ENCODE measurements at places on chromosomes 4 and X. TPM values are rescaled to one million over a fixed set of nuclear protein-coding genes. Genes with fewer than 3 reads are reported as not detected.

DNA sequence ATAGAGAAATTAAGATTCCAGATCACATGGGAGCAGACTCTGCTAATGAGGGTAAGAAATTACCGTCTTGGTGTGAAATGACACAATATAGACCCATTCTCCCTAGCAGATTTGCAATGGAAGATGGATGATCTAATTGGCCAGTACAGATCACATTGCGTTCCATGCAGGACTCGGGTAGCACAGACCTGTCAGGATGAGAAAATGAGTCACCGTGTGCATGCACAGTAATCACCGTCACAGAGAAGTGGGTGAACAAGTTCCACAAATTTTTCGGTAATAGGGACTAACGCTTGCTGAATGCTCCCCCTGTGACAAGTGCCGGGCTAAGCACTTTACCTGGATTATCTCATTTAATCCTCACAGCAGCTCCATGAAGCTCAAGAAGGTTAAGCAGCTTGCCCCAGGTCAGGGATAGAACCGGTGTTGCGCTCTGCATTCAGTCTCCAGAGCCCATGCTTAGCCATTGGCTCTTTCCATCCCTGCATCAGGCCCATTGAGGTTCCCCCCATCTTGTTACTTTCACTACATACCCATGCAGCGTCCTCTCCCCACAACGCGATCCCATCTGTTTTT lies 375.6 kb downstream of the FBXW7 start:
- no peaks in the 10 kb centered on the region for H3K36me3 ChIP-seq
- no peak overlapping the region for H3K27ac ChIP-seq
- no peaks in the 10 kb centered on the region for H3K27me3 ChIP-seq
- H3K4me3 ChIP-seq: no peak overlapping the region
- H3K4me1 ChIP-seq: peaks cover 15% of the 10 kb centered on the region

- no peaks in the 10 kb centered on the region for H3K36me3 ChIP-seq
- no peak overlapping the region for H3K4me3 ChIP-seq
- DNase-seq: no peak
- no peaks in the 10 kb centered on the region for H3K27me3 ChIP-seq
- no peaks in the 10 kb centered on the region for H3K4me1 ChIP-seq
Observed at GRCh38 chrX:40773809-40774208, 38.5 kb upstream of the MED14 start.

GRCh38 chr4:43380093-43380492 lies 487.6 kb downstream of the GRXCR1 start:
- no peaks in the 10 kb centered on the region for H3K27me3 ChIP-seq
- no peak for DNase-seq
- no peak overlapping the region for H3K4me3 ChIP-seq
- no peak overlapping the region for H3K27ac ChIP-seq

GRCh38 chr4:134540588-134540987 lies 339.0 kb upstream of the PABPC4L start:
- H3K36me3 ChIP-seq: no peaks in the 10 kb centered on the region
- no peak overlapping the region for H3K27ac ChIP-seq
- DNase-seq: no peak
- no peak overlapping the region for H3K4me3 ChIP-seq

DNA sequence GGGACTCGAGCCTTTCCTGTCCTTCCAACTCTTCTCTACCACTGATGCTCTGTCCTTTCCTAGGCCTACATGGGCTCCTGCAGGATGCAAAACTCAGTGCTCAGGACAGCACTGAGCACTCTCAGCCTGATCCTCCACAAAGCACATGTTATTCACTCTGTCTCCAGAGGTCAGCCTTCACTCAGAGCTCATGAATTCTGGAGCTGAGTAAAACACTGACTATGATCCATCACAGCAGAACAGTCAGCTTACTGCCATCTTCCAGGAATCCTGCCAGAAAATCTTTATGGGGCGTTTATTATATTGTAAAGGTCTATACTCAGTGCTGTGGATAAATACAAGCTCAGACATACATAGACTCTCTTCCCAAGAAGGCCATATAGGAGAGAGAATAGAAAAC lies 121.5 kb upstream of the CPEB2 start:
- H3K27me3 ChIP-seq: no peaks in the 10 kb centered on the region
- no peak for DNase-seq
- H3K4me3 ChIP-seq: no peak overlapping the region
- H3K36me3 ChIP-seq: no peaks in the 10 kb centered on the region
- H3K4me1 ChIP-seq: peaks cover 26% of the 10 kb centered on the region
- H3K27ac ChIP-seq: no peak overlapping the region

DNA sequence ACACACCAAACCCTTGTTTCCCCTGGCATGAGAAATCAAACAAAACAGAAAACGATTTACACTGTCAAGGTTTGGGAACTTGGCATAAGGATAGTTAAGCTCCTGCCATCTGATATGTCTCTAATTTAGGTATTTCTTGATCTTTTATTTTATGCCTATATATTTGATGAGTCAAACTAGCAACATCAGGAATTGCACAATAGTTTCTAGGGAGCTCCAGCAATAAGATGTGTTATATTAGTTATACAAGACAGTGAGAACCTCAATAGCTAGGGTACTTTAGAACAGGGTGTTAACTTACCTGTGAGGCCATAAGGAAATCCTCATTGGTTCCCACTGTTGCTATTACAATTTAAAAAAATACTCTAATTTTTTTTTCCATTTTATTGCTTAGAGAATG lies 474.2 kb downstream of the GBA3 start:
- H3K36me3 ChIP-seq: no peaks in the 10 kb centered on the region
- no peak for DNase-seq
- H3K27me3 ChIP-seq: no peaks in the 10 kb centered on the region
- H3K4me1 ChIP-seq: peaks cover 5% of the 10 kb centered on the region

DNA sequence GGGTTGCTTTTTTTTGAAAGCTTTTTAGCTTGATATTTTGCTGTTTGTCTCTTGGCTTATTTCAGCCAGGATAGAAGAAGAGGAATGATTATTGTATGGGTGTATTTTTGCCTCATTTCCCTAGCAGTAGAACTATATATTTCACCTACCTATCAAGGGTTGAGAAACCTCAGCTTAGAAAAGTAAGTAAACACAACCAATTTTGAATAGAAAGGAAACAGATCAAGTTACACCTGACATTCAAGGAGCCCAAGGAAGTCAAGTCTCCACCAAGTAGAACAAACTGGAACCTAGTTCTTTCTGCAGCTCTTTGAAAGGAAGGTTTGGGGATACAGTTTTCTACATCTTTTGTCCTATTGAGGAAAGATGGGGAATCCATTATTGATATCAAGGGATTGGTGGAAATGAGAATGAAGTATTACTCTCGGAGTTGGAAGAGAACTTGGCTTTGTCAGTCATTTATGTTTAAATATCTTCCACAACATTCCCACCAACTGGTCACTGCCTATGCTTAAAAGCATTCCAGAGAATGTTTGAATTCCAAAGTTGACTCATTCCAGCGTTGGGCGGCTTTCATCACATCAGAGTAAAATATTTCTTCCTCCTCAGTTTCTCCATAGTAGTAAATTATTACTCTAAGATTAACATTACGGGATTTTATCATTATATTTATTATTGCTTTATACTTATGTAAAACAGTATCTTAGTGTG lies 207.8 kb upstream of the CNKSR2 start:
- no peaks in the 10 kb centered on the region for H3K27me3 ChIP-seq
- H3K4me3 ChIP-seq: no peak overlapping the region
- no peak overlapping the region for H3K27ac ChIP-seq
- H3K36me3 ChIP-seq: no peaks in the 10 kb centered on the region
- peaks cover 13% of the 10 kb centered on the region for H3K4me1 ChIP-seq

DNA sequence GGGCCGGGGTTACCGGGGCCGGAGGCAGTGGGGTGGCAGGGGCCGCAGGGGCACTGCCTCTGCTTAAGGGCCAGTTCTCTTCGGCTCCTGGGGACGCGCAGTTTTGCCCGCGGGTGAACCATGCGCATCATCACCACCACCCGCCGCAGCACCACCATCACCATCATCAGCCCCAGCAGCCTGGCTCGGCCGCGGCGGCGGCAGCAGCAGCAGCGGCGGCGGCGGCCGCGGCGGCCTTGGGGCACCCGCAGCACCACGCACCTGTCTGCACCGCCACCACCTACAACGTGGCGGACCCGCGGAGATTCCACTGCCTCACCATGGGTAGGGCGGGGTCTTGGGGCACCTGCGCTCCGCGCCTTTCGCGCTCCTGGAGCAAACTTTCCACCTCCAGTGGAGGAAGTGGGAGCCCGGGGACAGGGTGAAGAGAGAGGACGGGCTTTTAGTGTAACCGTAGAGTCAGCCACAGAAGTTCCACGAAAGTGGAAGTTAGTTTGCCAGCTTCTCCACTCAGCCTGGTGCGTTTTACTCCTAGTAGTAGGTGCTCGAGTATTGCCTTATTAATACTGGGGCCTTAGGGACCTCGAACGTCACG lies 729 bp downstream of the GSX2 start:
- H3K4me1 ChIP-seq: peaks cover 41% of the 10 kb centered on the region
- peaks cover 100% of the 10 kb centered on the region for H3K27me3 ChIP-seq
- H3K4me3 ChIP-seq: peak overlapping the region; percentile 54
- H3K27ac ChIP-seq: no peak overlapping the region
- no peak for DNase-seq

GRCh38 chr4:26557164-26557563 lies 26.7 kb upstream of the TBC1D19 start:
- H3K27me3 ChIP-seq: no peaks in the 10 kb centered on the region
- H3K4me3 ChIP-seq: no peak overlapping the region
- H3K4me1 ChIP-seq: no peaks in the 10 kb centered on the region

GRCh38 chrX:40953369-40953768 lies 131.9 kb upstream of the USP9X start:
- H3K27me3 ChIP-seq: no peaks in the 10 kb centered on the region
- no peaks in the 10 kb centered on the region for H3K4me1 ChIP-seq
- no peak for DNase-seq
- H3K36me3 ChIP-seq: no peaks in the 10 kb centered on the region
- no peak overlapping the region for H3K27ac ChIP-seq

DNA sequence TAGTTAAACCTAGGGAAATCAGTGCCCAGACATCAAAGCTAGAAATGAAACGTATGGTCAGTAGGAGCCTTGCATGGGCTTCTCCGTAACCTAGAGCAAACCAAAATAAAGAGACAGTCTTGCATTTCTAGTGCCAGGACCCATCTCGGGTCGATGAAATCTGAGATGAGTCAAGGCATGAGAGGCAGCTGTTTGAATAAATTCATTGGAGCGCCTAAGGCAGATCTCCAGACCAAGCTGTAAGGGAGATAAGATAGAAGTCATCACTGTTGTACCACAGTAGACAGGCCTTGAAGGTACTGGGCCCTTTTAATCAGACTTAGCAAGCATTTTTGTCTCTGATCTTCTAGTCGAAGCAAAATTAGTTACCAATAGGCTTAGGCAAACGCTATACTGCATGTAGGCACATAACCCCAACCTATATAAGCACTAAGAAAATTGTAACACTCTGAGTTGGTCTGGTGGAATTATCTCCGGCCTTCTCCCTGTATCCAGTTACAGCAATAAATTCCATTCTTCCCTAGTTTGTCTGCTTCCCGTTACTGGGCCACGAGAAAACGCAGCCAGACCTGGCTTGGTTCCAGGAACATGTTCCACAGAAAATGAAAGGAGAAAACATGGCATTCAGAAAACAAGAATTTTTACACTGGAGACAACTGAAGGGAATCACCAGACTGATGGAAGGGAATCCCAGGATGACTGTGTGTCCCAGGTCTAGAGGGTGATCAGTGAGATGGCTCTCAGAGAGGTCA lies 21.1 kb upstream of the PAPSS1 start:
- H3K27me3 ChIP-seq: no peaks in the 10 kb centered on the region
- peaks cover 17% of the 10 kb centered on the region for H3K4me1 ChIP-seq
- no peak for DNase-seq
- no peak overlapping the region for H3K4me3 ChIP-seq
- peak overlapping the region; percentile 45 for H3K27ac ChIP-seq

DNA sequence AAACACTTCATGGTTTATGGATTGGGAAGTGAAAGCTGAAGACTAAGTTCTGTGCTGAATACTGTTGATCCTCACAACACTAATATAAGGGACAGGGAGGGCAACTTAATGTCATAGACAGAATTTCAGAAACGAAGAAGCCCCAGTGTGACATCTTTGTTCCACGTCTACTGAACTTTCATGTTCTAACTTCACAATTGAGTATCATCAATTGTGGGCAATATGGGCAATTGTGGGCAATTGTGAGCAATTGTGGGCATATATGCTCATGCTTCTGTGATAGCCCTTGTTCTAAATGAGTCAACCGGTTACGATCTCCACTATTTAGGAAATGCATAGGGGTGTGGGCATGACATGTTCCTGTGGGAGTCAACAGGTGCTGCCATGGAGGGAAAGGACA lies 33.7 kb downstream of the CYBB start:
- no peaks in the 10 kb centered on the region for H3K27me3 ChIP-seq
- H3K4me1 ChIP-seq: no peaks in the 10 kb centered on the region
- H3K27ac ChIP-seq: no peak overlapping the region
- no peak for DNase-seq
- no peak overlapping the region for H3K4me3 ChIP-seq

- H3K27me3 ChIP-seq: peaks cover 7% of the 10 kb centered on the region
- no peak for DNase-seq
- H3K36me3 ChIP-seq: no peaks in the 10 kb centered on the region
- H3K4me3 ChIP-seq: peak overlapping the region; percentile 42
Observed at GRCh38 chr4:174214101-174214878, 69.2 kb downstream of the FBXO8 start.

DNA sequence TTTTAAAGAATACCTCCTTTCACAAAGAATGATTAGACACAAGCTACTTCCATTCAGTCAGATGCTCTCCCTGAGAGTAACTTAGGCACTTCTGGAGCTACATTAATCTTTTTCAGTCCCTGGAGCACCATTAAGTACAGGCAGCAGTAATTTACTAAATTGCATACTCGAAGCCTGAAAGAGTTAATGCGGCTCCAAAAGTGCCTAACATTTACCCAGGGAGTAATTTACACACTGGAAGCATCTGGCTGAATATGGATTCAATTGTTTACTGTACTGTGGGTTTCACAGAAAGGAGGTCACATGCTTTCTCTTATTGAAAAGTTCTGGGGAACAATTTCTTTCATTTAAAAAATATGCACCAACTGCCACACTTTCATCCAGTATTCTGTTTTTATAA lies 260.8 kb upstream of the TENM3 start:
- H3K4me3 ChIP-seq: no peak overlapping the region
- no peak for DNase-seq
- H3K27me3 ChIP-seq: no peaks in the 10 kb centered on the region
- H3K36me3 ChIP-seq: no peaks in the 10 kb centered on the region
- H3K27ac ChIP-seq: no peak overlapping the region
- H3K4me1 ChIP-seq: no peaks in the 10 kb centered on the region

- no peaks in the 10 kb centered on the region for H3K36me3 ChIP-seq
- no peak for DNase-seq
- no peak overlapping the region for H3K27ac ChIP-seq
- H3K4me1 ChIP-seq: peaks cover 67% of the 10 kb centered on the region
- no peaks in the 10 kb centered on the region for H3K27me3 ChIP-seq
Observed at GRCh38 chr4:6913350-6913905, 3.8 kb downstream of the TBC1D14 start.

GRCh38 chr4:107862658-107863057 lies 37.9 kb downstream of the SGMS2 start:
- H3K27me3 ChIP-seq: no peaks in the 10 kb centered on the region
- DNase-seq: no peak
- peaks cover 43% of the 10 kb centered on the region for H3K4me1 ChIP-seq
- H3K4me3 ChIP-seq: no peak overlapping the region

Gene PRR32
- total RNA-seq: not detected

Gene PTTG2
- 5.8 TPM for total RNA-seq

Gene STIM2
- total RNA-seq: 9.6 TPM

Gene TACC3
- total RNA-seq: 2.5 TPM

Gene DCAF4L1
- 0.17 TPM for total RNA-seq

Gene CXCL9
- total RNA-seq: 0.17 TPM

Gene ATP7A
- total RNA-seq: 14.1 TPM

Gene SLC49A3
- total RNA-seq: 5.5 TPM

Gene GAGE2A
- total RNA-seq: not detected

Gene FGF5
- 1.2 TPM for total RNA-seq

Gene PAGE2B
- not detected for total RNA-seq

Gene PASD1
- not detected for total RNA-seq
